ENCODE measurements at places on chromosomes 3 and 15. TPM values are rescaled to one million over a fixed set of nuclear protein-coding genes. Genes with fewer than 3 reads are reported as not detected.
A peak's percentile ranks its signal among the peaks of the same experiment; 100 is the strongest.

DNA sequence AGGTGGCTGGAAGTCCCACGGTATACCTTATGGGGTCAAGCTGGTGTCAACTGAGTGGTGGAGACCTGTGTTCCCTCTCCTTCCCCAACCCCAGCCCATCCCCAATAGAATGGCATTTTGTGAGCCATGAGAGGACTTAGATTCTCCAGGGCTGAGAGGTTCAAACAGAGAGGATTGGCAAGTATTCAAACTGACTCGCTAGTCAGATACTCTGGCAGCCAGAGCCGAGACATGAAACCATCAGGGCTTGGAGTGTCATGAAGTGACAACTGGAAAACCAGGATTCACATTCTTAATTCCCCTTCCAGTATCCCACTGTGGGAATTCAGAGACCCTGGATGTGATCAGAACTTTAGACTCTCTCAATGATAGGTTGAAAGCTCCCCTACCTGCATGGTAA lies 159.4 kb upstream of the SNTN start:
- H3K27ac ChIP-seq = no peak overlapping the region
- H3K4me3 ChIP-seq = no peak overlapping the region
- no peak for DNase-seq
- H3K27me3 ChIP-seq = peaks cover 2% of the 10 kb centered on the region
- no peaks in the 10 kb centered on the region for H3K4me1 ChIP-seq

- no peak overlapping the region for H3K27ac ChIP-seq
- no peaks in the 10 kb centered on the region for H3K4me1 ChIP-seq
- no peaks in the 10 kb centered on the region for H3K27me3 ChIP-seq
These were observed 179.7 kb upstream of the LPP start for GRCh38 chr3:187973977-187974870.

- DNase-seq = no peak
- H3K27ac ChIP-seq = no peak overlapping the region
- no peak overlapping the region for H3K4me3 ChIP-seq
- H3K27me3 ChIP-seq = no peaks in the 10 kb centered on the region
- H3K36me3 ChIP-seq = no peaks in the 10 kb centered on the region
These were observed 8.7 kb downstream of the HLTF start for GRCh38 chr3:149077628-149078027.

DNA sequence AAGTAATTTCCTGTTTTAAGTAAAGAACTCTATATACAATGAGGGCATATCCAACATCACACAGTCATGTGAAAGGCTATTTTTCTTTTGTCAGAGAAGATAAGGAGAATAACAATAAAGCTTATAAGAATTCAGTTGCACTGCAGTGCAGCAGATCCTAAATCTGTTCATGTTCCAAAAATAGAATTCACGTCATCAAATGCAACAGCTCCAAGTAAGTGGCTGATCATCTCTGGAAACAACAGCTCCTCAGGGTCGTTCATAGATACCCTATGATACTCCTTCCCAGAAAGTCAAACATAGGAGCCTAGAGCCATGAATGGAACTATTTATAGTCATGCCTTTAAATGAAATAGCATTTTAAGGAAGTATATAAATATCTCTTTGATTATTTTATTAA lies 100.2 kb downstream of the FMN1 start:
- peaks cover 2% of the 10 kb centered on the region for H3K27me3 ChIP-seq
- H3K4me1 ChIP-seq = peaks cover 3% of the 10 kb centered on the region
- DNase-seq = no peak
- no peak overlapping the region for H3K27ac ChIP-seq
- H3K4me3 ChIP-seq = no peak overlapping the region

DNA sequence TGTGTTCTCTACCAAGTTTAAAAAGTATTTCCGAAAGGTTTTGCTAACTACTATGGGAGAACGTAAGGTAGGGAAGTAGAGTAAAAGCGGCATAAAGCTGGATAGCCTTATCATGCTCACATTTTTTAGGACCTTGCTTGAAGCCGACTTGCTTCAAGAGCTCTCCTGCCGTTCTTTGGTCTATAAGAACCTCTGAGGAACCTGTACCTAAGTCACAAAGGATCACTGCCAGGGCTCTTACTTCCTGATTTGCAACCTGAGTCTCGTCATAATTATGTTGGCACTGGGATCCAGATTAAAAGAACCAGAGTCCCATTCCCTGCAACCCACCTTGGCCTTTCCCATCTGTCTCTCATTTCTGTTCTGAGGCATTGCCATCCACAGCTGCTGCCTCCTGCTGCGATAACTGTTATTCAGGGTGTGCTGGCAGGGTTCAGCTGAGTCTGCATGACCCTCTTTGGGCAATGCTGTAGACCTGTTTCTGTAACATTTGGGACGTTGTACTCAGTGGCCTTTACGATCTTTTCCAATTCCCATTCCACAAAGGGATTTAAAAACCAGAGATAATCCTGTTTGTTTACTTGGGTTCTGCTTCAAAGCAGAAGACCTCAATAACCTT lies 131.0 kb upstream of the UMPS start:
- DNase-seq = no peak
- peaks cover 19% of the 10 kb centered on the region for H3K4me1 ChIP-seq
- H3K36me3 ChIP-seq = peaks cover 17% of the 10 kb centered on the region
- no peak overlapping the region for H3K4me3 ChIP-seq

DNA sequence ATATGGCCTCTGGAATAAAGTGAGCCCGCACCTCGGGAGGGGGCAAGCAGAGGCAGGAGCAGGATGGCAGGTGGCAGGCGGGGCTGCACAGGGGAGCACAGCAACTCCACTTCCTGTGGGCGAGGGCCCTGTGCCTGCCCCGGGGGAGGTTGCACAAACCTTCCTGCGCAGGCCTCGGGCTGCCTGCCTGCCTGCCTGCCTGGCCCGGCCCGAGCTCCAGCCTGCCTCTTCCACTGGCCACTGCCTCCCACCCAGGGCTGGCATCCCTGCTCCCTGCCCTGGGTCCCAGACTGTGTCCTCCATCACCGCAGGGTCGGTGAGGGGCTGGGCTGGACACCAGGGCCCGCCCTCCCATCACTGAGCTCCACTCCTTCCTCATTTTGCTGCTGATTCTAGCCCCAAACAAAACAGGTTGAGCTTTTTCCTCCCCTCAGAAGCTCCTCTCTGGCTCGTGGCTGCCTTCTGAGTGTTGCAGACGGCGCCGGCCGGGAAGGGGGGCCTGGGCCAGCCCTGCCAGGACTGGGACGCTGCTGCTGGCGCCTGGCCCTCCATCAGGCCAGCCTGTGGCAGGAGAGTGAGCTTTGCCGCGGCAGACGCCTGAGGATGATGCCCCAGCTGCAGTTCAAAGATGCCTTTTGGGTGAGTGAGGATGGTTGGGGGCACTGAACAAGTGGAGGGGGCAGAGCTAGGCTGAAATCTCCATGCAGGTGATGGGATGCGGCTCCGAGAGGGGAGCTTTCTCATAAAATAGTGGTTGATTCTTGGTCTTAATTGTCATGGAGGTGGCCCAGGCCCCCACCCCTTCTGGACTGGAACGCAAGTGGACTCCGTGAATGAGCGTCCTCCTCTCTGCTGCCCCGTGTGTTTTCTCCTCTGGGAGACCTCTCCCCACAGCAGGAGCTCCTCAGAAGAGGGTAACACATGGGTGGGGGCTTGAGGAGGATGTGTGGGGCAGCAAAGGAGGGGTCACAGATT lies at the start of gene PSTPIP1:
PSTPIP1 (plus strand) TSS at position 156 of the 975 bp plus-strand sequence; CDS start at position 604, 448 bp downstream.
- DNase-seq = no peak
- H3K27me3 ChIP-seq = peaks cover 8% of the 10 kb centered on the region
- no peak within 1 kb of the TSS for H3K4me3 ChIP-seq

- H3K27me3 ChIP-seq = peaks cover 2% of the 10 kb centered on the region
- no peak overlapping the region for H3K4me3 ChIP-seq
- no peak overlapping the region for H3K27ac ChIP-seq
- H3K36me3 ChIP-seq = no peaks in the 10 kb centered on the region
- peaks cover 5% of the 10 kb centered on the region for H3K4me1 ChIP-seq
- DNase-seq = no peak
These were observed 30.6 kb downstream of the MB21D2 start for GRCh38 chr3:192887047-192887446.

DNA sequence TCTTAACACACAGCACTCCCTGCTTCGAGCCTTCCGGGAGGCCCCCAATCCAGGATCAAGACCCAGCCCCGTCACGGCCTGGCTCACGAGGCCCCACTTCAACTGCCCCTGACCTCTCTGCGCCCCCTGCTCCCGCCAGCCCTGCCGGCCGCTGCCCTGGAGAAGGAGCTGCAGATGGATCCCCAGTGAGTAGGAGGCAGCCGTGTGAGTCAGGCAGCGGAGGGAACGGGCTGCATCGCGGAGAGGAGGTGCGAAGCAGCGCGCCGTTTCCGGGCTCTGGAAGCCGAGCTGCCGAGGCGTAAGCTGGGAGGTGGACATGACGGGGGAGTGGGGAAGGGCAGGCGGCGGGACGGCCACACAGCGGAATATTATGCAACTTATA lies 133.4 kb downstream of the TPRA1 start:
- H3K27me3 ChIP-seq = peaks cover 3% of the 10 kb centered on the region
- no peaks in the 10 kb centered on the region for H3K36me3 ChIP-seq
- H3K27ac ChIP-seq = no peak overlapping the region
- peak; percentile 51 for DNase-seq

DNA sequence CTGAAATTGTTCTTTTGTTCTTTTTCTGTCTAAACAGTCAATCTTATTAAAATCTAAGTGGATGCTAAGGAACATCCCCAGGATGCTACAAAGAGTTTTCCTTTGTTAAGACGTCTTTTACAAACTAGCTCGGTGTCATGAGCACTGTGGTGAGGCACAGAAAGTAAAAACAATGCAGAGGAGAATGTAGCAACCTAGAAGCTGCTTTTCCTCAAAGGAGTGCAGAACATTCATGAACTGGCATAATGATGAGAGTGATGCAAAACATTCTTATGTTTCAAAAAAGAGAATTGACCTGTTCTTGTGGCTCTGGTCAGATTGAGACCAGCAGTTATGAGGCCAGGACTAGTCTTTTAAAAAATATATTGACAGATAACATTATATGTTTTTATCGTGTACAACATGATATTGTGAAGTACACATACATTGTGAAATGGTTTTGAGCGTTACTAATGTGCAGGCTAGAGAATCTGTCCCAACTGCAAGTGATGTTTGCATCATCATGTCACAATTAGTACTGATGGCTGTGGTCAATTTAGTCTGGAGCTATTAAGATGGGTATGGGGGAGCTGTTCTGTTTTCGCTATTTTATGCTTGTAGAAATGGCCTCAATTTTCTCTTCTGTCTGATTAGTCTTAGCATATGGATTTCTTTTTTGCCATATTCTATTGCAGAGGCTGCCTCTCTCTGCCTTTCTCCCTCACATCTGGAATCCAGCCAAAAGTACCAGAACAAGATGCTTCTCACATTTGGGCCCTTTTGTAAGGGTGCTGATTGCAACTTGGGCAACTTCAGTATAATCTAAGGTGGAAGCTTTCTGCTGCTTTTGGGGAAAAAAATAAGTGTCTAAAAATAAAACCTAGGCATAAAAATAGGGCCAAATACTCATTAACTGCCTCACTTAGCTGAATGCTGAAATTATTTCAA lies 50.2 kb downstream of the HHLA2 start:
- peaks cover 1% of the 10 kb centered on the region for H3K27me3 ChIP-seq
- peaks cover 15% of the 10 kb centered on the region for H3K4me1 ChIP-seq
- no peak overlapping the region for H3K27ac ChIP-seq
- H3K36me3 ChIP-seq = no peaks in the 10 kb centered on the region

DNA sequence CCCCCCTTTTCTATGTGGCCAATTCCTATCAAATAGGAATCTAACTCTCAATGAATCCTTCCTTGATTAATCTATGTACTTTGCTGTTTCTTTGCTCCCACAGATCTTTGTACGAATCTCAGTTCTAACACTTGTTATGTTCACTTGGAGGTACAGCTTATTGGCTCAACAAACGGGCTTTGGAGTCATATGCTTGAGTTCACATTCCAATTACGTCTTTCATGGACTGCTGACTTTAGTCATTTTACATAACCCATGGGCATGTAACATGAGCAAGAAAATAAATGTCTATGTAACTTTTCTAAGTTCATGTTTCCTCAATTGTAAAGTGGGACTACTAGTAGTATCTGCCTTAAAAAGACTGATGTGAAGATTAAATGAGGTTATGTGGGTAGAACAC lies 123.2 kb upstream of the TBC1D5 start:
- no peak overlapping the region for H3K27ac ChIP-seq
- no peak overlapping the region for H3K4me3 ChIP-seq
- no peaks in the 10 kb centered on the region for H3K27me3 ChIP-seq
- H3K4me1 ChIP-seq = no peaks in the 10 kb centered on the region
- no peak for DNase-seq

DNA sequence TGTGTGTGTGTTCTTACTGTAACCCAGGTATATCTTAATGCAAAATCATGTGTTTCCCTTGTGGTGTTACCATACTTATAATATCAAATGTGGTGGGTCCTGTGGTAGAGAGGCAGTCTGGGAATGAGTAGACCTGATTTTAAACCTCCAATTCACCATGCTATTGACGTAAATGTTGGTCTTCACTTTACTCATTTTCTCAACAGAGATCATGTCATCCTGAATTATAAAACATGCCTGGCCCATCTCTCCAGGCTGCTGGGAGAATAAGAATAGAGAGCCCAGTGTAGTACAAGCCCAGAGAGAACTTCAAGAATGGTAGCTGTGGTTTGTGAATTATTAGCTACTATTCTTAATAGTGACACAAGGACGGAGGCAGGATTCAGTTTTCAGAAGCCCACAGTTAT lies 88.1 kb downstream of the MBNL1 start:
- peaks cover 7% of the 10 kb centered on the region for H3K4me1 ChIP-seq
- peaks cover 1% of the 10 kb centered on the region for H3K27me3 ChIP-seq

GRCh38 chr3:115513416-115513800 lies 109.9 kb upstream of the GAP43 start:
- peak overlapping the region; percentile 93 for H3K4me3 ChIP-seq
- DNase-seq = no peak
- peak overlapping the region; percentile 99 for H3K27ac ChIP-seq
- no peaks in the 10 kb centered on the region for H3K36me3 ChIP-seq
- H3K4me1 ChIP-seq = peaks cover 23% of the 10 kb centered on the region
- peaks cover 8% of the 10 kb centered on the region for H3K27me3 ChIP-seq

GRCh38 chr3:12910356-12911099 lies 69.2 kb upstream of the RPL32 start:
- H3K27me3 ChIP-seq = peaks cover 12% of the 10 kb centered on the region
- H3K4me3 ChIP-seq = no peak overlapping the region
- H3K4me1 ChIP-seq = no peaks in the 10 kb centered on the region
- H3K36me3 ChIP-seq = peaks cover 41% of the 10 kb centered on the region
- H3K27ac ChIP-seq = no peak overlapping the region

DNA sequence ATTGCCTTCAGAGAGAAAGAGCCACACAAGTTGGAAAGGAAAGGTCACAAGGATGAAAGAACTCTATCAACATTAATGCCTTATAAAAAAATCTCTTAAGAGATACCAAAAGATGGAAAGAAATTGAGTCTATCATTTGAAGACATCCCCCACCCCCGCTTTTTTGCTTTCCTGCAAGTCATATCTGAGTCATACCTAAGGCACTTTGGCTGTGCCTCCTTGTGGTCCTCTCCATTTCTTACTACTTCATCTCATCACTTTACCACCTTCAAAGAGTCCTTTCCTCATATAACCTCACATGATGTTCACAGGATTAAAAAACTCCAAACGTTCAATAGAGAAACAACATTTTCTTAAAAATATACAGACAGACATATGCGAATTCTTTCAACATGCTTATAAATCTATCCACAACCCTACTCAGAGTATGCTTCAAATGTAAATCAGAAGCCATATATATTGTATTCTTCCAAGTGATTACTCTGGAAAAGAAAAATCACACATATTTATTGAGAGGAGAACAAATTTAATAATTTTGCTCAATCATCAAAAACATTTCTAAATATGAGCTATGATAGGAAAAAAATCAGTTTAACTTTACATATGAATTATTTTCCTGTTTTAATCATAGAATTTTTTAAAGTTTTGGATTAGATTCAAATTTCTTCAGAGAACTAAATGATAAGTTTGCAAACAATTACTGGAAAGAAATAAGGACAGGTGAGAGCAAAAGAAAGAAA lies 1003.9 kb upstream of the CFAP20DC start:
- no peak for DNase-seq
- H3K4me1 ChIP-seq = peaks cover 3% of the 10 kb centered on the region
- H3K4me3 ChIP-seq = no peak overlapping the region
- no peak overlapping the region for H3K27ac ChIP-seq
- H3K27me3 ChIP-seq = no peaks in the 10 kb centered on the region
- H3K36me3 ChIP-seq = no peaks in the 10 kb centered on the region

The REC114 gene
- total RNA-seq = not detected

The GPR62 gene
- not detected for total RNA-seq

All from endothelial cell (in vitro differentiated cells).